ENCODE measurements at places on chromosomes 5 and 9. TPM values are rescaled to one million over a fixed set of nuclear protein-coding genes. Genes with fewer than 3 reads are reported as not detected.

The IL3 gene
- total RNA-seq = not detected

The PCDHGA6 gene
- total RNA-seq = 4.2 TPM

The FBP1 gene
- total RNA-seq = not detected

The TRIM36 gene
- total RNA-seq = 1.4 TPM

The CNTNAP3B gene
- total RNA-seq = 29.5 TPM

The KCNN2 gene
- total RNA-seq = 0.59 TPM

The DBH gene
- not detected for total RNA-seq

The PPP2R2B gene
- total RNA-seq = 0.18 TPM

The KCTD16 gene
- total RNA-seq = 33.0 TPM

The ZBED3 gene
- 1.3 TPM for total RNA-seq

The MIER3 gene
- 18.1 TPM for total RNA-seq

The NIM1K gene
- total RNA-seq = 1.2 TPM

The AGXT2 gene
- not detected for total RNA-seq

The GABRP gene
- not detected for total RNA-seq

The LCN1 gene
- total RNA-seq = 0.59 TPM

The KCNV2 gene
- total RNA-seq = not detected

The ELAVL2 gene
- total RNA-seq = under 0.01 TPM

The CARTPT gene
- total RNA-seq = not detected

The GBGT1 gene
- 6.9 TPM for total RNA-seq

The NR6A1 gene
- total RNA-seq = under 0.01 TPM

The NR5A1 gene
- total RNA-seq = not detected

The SPAAR gene
- total RNA-seq = not detected

The CEP120 gene
- 21.7 TPM for total RNA-seq
